ENCODE measurements at places on chromosomes 7 and 10.

DNA sequence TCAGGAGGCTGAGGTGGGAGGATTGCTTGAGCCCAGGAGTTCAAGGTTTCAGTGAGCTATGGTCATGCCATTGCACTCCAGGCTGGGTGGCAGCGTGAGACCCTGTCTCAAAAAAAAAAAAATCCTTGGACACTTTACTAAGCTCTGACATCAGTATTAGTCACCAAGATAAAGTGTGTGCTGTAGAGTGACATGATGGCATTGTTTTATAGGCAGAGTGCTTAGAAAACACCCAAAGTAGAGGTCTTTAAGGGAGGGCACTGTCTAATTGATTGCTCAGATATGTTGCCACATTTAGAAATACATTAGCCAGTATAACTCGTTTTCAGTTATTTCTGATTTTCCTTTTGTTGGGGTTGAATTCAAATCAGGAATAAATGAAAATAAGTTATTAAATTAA, 235.9 kb downstream of the REEP3 start:
- no peak for DNase-seq

GRCh38 chr7:92632791-92633190, 42.6 kb upstream of the FAM133B start:
- DNase-seq, result no peak

- no peak for DNase-seq
These were observed 5.5 kb downstream of the CCL24 start for GRCh38 chr7:75808106-75808505.

- DNase-seq, result no peak
These were observed 60.4 kb downstream of the LGI1 start for GRCh38 chr10:93818086-93818485.

DNA sequence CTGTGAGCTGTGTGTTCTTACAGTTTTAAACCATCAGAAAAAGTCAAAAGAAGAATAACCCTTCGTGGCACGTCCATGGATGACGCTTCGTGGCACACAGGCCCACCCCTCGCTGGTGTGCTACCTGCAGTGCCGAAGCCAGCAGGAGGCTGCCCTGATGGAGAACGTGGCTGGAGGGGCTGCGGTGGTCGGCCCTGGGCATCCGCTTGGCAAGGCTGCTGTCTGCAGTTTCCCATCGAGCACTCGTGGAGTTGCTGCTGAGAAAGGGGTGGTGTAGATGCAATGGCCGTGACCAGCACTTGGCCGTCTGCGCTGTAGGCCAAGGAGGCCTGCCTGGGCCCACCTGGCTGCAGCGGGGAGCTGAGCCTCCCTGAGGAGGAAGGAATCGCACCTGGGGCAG, 3.2 kb upstream of the ADGRA1 start:
- DNase-seq, result no peak

DNA sequence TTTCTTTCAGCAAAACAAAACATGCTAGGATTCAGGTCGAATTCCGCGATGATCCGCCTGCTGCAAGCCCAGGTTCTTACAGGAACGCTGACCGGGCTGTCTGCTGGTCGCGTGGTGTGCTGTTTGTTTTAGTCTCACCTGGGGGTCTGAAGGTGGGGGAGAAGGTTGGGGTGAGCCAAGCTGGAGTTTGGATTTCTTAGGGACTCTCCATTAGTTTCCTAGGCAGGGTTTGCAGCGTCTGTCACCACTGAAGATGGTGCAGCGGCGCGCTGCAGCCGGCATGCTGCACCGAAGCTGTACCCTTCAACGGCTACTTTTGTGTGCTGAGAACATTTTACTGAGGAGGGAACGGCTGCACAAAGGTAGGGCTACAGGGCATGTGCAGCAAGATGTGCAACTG, 48.7 kb downstream of the GCC1 start:
- DNase-seq, result no peak

DNA sequence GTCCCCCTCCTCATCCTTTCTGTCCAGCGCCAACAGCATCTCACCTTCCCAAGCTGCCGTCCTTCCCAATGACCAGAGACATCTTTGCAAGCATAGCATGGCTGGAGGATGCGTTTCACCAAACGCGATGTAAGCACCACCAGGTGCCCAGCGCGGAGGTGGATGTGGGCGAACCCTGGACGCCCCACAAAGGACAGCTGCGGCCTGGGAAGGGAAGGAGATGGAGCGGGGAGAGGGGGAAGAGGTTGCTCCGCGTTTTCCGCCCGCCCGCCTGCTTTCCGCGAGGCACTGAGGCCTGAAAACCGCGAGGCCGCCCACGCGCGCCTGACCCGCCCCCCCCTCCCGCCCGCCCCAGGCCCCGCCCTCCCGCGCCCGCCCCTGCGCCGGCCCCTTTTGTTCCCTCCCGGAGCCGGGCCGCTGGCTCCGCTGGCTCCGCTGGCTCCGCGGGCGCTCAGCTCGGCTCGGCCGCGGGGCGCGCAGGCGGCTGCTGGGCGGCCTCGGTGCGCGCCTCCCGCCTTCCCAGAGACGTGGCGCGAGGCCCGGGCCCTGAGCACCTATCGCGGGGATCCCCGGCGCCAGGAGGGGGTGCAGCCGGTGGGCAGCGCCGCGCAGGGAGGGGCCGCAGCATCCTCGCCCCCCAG, at the start of gene CLIP2:
Gene CLIP2 (plus strand): TSS at position 390 of the 641 bp plus-strand sequence. CDS start 28,140 bp downstream, outside the sequence.
- DNase-seq, result peak; percentile 71

DNA sequence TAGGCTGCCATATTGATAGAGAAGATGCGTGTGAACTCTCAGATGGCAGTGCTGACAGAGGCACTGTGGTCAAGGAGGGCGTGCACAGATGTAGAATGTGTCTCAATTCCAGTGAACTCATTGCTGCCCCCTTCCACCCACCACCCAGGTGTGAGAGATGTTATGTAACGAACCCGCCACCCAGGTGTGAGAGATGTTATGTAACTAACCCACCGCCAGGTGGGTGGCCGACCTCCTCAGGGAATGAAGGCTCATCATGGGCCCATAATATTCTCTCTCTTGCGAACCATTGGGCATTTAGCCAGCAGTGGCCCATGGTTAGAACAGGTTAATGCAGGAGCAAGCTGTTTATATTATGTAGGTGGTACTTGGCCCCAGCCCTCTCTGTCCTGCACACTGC, 140.4 kb upstream of the MTPN start:
- no peak for DNase-seq

GRCh38 chr7:55570218-55570873, 2.0 kb downstream of the VOPP1 start:
- DNase-seq, result no peak

DNA sequence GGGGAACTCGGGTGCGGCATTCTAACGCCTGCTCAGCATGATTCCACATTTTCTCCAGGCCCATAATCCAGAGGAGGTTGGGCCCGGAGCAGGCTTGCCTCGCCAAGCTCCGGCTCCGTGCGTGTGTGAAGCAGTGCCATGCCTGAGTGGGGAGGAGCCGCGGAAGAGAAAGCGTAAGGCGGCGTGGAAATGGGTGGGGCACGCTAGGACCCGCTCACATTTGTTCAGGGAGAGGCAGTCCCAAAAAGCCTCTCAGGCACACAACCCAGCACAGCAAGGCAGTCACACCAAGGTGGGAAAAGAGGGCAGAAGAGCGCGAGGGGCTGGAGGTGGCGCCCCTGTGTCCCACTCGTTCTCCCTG, 695 bp upstream of the VDAC2 start:
- peak; percentile 60 for DNase-seq

GRCh38 chr10:96896884-96897589, 64.9 kb downstream of the LCOR start:
- no peak for DNase-seq

DNA sequence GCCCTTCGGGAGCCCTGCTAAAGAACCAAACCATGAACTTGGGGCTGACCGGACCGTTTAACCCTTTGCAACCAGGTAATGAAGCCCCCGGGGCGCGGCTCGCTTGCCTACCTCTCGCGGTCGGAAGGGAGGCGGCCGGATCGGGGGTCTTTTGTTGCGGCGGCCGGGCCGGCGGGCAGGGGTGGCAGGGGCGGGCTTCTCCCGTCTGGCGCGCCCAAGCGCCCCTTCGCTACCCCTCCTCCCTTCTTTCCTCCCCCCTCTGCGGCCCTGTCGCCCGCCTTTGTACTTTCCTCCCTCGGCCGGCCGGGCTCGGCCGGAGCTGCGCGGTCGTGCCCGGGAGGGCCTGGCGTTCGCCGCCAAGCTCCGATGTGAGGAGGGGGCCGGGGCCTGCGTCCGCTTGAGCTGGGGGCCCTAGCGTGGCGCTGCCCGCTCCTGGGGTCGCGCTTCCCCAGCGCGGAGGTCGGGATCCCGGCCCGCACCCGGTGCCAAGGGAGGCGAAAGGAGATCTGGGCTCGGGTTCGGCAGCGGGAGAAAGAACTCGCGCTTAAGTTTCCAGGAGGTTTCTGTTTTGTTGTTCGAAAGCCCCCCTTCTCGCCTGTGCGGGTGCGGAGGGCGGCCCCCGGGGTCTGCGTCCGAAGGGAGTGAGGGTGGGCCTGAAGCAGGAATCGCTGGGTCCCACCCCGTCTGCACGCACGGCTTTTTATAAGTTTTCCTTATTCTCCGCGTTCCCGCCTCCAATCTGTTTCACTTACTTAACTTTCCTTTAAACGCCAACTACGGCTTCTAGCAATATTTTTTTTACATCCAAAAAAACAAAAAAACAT, 436.8 kb upstream of the GALNT17 start:
- DNase-seq, result no peak

- no peak for DNase-seq
These were observed 8.8 kb upstream of the PCGF5 start for GRCh38 chr10:91211675-91212074.

DNA sequence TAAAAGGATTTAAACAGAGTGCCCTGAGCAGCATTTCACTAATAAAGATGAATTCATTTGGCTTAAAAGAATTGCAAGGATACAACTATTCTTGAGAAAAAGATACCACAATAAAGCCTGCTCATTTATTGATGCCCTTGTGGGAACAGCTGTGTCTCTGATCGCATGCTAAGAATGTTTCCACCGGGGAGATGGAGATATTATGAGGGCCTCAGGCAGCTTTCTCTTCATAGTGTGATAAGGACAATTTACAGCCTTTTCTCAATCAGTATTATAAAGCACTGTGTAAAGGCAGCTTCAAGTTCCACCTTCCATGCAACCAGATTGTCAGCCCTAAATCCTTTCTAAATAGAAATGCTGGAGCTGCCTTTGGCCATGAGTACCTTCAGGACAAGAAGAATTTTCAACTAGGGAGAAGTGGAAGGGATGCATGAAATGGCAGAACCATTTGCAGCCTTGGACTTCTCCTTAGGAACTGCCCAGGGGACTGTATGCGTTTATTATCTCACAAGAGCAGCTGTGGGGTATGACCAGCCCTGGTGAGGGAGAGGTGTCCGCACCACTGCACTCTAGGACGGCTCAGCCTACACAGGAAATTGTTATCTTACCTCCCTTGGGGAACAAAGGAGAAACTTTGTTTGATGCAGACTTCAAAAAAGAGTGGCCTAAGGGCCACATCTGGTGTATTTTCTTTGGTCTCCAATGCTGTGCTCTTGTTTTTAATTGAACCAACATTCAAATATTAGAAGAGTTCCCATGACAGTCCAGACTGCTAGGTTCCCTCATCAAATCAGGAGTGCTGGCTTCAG, 116.9 kb upstream of the PCGF5 start:
- DNase-seq, result no peak

DNA sequence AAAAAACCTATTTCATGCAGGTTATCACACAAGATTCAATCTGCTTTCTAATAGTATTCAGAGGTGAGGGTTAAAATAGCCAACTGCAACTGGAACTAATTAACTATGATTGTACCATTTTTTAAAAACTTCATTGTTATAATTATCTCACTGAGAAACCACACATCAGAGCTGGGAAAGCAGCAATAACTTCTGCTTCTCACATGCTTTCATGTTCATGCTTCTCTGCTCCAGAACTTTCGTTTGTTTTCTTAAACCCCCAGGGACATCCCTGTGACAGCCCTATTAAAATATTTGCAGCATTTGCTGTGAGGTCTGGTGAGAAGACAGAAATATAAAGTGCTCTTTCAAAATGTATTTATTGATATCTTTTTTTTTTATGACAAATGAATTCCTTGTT, 389.0 kb upstream of the SORCS1 start:
- DNase-seq, result no peak

- no peak for DNase-seq
These were observed 59.4 kb upstream of the ETV1 start for GRCh38 chr7:14048889-14049288.

DNA sequence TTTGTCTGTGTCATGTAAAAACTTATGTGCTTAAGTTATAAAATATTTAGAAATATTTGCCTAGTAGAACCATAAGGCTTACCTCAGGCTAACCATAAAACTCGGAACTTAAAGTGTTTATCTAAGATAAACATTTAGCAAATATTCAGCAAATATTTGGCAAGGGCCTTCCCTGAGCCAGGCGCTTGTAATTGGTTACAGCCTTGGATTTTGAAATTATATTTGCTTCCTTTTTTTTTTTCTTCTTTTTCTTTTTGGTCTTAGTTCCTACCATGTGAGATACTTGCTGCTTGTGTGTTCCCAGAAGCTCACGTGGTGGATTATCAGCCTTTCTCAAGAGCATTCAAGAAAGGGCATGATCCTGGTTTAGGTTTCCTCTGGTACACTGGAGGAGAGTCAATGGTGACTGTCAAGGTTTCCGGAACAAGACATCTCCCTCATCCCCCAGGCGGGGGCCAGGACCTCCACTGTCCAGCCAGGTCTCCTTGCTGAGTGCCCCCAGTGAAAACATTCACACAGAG, 5.2 kb upstream of the BRI3 start:
- no peak for DNase-seq

DNA sequence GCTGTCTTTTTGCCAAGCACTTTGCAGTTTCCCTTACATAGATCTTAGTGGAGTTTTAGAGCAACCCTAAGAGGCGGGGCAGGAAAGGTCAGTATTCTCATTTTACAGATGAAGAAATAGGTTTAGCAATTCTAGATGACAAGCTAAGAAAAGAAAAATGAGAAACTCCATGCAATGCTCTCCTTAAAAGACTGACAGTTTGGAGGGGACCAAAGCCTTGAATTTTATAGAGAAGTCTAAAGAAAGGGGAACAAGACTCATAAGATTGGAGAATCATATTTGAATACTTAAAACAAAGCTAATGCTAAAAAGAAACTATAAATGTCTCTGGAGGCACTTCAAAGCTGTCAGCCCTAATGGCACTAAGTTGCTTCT, 19.6 kb downstream of the CEP55 start:
- DNase-seq, result no peak

- no peak for DNase-seq
These were observed 85.3 kb upstream of the YAE1 start for GRCh38 chr7:39480901-39481300.

DNA sequence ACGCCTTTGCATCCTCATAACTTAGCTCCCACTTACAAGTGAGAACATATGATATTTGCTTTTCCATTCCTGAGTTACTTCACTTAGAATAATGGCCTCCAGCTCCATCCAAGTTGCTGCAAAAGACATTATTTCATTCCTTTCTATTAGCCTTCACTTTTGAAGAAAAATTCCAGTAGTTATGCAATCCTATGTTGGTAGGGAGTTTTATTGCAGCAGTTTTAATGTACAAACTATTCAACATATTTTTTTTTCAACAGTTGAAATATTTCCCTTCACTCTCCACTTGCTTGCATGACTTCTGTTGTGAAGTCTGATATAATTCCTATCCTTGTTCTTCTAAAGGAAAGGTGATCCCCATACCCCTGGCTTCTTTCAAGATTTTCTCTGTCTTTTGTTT, 27.3 kb upstream of the ARHGAP22 start:
- no peak for DNase-seq

- no peak for DNase-seq
These were observed 160.0 kb upstream of the ANK3 start for GRCh38 chr10:60549686-60550085.

- DNase-seq, result no peak
These were observed 85.3 kb downstream of the HECTD2 start for GRCh38 chr10:91495402-91495801.

All from stimulated activated CD4-positive, alpha-beta T cell treated with anti-CD3 and anti-CD28 coated beads, Interleukin-1b, Interleukin-23, amount 100 ng/mL, for 24 hours (primary cell).